ENCODE measurements at places on chromosomes 5 and 9.

DNA sequence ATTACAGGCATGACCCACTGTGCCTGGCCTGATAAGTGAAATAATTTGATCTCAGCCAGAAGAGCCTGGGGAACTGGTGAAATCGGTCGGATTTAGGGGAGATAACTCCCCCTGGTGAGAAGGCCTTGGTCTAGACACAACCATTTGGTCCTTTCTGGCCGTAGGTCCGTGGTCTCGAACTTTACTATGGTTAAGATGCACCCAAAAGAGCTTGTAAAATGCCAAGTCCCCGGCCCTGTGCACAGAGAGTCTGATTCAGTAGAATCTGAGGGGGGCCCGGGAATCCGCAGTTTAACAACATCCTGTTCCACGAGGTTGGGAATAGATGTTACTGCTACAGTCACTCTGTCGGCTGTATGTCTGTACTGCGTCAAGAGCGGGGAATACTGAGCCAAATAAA, 140.7 kb downstream of the C9orf50 start:
- DNase-seq = no peak

GRCh38 chr5:180233729-180234128, 24.7 kb upstream of the RASGEF1C start:
- DNase-seq = no peak

DNA sequence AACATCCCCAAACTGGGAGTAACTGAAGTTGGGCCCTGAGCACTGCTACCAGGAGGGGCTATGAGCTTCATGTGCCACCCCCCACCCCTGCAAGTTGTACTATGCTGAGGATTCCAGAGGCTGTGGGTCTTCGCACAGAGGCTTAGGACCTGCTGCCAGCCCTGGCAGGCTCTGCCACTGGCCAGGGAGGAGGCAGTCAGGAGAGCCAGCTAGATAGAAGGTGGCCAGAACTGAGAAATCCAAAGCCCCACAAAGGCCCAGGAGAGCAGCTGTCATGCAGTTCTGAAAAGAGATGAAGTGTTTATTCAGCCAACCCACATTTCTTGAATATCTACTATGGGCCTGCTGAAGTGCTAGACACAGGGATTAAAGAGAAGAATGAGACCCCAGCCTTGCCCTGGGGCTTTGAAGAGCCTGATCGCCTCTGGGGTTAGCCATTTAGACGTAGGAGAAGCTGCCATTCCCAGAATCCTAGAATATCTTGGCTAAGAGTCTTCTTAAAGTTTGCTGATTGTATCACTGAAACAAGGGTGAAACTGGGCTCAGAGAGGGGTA, 1.4 kb downstream of the ALAD start:
- no peak for DNase-seq

DNA sequence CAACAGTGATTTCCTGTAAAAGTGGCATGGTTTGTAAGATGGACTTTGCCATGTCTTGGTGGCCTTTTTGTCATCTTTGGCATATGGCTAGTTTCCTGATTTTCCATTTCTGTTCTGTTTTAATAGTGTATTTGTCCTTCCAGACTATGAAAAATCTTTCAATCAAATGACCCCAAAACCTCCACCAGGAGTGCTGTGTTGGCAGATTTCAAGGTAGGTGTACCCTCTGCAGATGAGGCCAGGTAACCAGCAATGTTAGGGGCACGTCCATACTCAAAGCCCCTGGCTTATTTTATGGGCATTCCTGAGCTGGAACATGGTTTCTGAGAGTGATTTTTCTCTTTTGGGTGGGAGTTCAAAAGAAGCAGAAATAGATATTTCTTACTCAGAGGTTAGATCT, 15.2 kb upstream of the MAP1B start:
- DNase-seq = no peak

DNA sequence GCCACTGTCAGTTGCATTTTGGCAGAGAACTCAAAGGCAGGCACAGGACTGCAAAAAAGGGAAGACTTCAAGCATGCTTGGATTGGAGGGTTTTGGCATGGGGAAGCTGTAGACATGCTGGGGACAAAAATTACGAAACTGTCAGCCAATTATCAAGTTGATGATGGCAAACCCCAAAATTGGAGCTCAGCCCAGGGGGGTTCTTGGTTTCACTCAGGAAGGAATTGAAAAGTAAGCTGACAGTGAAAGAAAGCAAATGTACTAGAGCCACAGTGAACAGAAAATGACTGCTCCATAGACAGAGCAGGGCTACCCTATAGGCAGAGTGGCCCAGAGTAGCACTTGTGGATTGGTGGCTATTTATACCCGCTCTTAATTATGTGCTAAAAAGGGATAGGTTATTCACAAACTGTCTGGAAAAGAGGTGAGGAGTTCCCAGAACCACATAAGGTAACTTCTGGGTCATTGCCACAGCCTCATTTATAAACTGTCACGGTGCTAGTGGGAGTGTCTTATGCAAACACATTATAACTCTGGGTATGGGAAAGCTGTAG, 14.6 kb upstream of the CFAP95 start:
- peak; percentile 4 for DNase-seq

DNA sequence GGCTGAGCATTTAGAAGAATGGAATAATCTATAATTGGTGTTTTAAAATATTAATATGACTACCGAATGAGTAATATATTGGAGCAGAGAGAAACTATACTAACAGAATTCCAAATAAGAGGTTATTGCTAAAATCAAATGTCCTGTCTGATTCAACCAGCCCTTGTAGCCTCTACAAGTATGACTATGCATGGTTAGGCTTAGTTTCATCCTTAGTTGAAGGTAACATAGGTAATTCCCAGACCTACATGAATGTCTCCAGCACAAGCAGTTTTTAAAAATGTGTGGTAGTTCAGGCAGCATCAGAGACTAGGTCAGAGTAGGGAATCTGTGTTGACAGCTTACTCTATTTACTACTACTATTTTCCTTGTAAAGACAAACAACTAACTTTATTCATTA, 51.7 kb upstream of the SLC27A6 start:
- DNase-seq = no peak
